Right forelimb (tissue), 1 donor: ENCODE measurements at places on chromosomes 1 and 21.
A peak's percentile ranks its signal among the peaks of the same experiment; 100 is the strongest.

DNA sequence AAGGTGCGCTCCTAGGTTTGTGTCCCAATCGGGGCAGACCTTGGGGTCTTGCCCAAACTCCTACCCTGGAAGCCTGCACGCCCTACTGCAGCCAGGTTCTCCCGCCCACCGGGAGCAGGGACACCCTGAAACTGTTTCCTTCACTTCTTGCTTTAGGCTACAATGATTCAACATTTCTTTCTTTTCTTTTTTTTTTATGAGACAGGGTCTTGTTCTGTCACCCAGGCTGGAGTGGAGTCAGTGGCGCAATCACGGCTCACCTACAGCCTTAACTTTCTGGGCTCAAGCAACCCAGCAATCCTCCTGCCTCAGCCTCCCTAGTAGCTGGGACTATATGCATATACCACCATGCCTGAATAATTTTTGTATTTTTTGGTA, 75.8 kb downstream of the ITPKB start:
- no peak for DNase-seq

DNA sequence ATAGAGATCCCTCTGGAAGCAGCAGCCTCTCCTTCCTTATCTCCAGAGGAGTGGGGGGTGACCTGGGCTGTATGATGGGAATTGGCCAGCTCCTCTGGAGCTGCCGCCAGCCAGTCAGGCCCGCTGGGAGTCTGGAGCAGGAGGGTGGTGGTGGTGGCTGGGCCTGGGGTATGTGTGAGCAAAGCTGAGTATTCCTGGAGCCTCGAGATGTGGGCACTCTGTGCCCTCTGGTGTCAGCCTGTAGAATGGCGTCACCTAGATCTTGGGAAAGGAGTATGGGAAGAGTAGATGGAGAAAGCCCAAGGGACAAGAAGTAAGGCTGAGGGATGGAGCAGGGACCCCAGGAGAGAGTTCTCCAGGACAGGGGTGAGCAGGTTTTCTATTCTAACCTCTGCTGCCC, 16.0 kb downstream of the VANGL2 start:
- DNase-seq = no peak

GRCh38 chr1:228978484-228979324, 243.4 kb downstream of the RHOU start:
- DNase-seq = peak; percentile 69

DNA sequence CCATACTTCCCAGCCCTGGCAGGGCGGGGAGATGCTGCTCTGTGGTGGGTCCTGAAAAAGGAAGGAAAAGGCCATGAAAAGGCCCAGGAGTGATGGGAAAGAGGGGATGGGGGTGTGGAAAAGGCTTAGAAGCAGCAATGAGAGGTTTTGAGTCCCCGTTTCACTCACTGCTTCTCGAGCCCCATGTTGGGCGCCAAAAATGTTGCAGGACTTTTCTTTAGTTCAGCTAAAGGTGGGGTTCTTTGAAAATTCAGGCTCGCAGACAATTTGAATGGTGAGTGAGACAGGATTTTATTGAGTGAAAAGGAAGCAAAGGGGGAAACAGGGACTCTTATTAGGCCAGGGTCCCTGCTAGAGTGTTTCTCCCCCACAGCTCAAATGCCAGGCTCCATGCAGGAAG, 93.1 kb downstream of the MRPS6 start:
- no peak for DNase-seq

GRCh38 chr1:230286166-230286889, 139.8 kb downstream of the PGBD5 start:
- DNase-seq = no peak

GRCh38 chr1:171754971-171755370, 13.1 kb upstream of the VAMP4 start:
- DNase-seq = no peak

GRCh38 chr1:112264010-112264409, 132.0 kb upstream of the CTTNBP2NL start:
- no peak for DNase-seq

- no peak for DNase-seq
Observed at GRCh38 chr1:15352128-15352957, 57.3 kb upstream of the EFHD2 start.

DNA sequence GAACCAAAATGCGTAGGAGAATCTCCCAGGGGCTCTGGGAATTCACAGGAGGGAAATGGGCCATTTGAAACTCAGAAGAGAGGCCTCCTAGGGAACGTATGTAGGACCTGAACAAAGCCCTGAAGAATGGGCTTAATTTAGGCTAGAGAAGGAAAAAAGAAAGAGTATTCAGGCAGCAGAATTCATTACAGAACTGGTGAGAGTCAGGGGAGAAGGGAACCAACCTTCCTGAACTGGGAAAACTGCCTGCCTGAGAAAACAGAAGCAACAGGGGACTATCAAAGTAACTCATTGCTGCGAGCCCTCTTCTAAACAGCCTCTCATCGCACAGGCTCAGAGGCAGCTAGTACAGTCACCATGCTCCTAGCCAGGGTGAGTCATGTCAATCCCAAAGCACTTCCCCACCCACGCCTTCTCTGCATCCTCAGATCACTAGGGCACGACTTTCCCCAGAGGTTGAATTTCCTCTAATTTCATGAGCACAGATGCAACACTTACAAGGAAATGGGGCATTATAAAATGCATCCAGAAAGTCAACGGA, 98.1 kb downstream of the ADSS2 start:
- DNase-seq = no peak

GRCh38 chr1:12469990-12470389, 148.0 kb downstream of the DHRS3 start:
- DNase-seq = no peak

GRCh38 chr1:220825819-220826551, 39.3 kb downstream of the MTARC1 start:
- no peak for DNase-seq

GRCh38 chr1:192489748-192490147, 85.8 kb upstream of the RGS1 start:
- DNase-seq = no peak

- DNase-seq = no peak
Observed at GRCh38 chr1:40699787-40700186, 8.3 kb downstream of the NFYC start.

DNA sequence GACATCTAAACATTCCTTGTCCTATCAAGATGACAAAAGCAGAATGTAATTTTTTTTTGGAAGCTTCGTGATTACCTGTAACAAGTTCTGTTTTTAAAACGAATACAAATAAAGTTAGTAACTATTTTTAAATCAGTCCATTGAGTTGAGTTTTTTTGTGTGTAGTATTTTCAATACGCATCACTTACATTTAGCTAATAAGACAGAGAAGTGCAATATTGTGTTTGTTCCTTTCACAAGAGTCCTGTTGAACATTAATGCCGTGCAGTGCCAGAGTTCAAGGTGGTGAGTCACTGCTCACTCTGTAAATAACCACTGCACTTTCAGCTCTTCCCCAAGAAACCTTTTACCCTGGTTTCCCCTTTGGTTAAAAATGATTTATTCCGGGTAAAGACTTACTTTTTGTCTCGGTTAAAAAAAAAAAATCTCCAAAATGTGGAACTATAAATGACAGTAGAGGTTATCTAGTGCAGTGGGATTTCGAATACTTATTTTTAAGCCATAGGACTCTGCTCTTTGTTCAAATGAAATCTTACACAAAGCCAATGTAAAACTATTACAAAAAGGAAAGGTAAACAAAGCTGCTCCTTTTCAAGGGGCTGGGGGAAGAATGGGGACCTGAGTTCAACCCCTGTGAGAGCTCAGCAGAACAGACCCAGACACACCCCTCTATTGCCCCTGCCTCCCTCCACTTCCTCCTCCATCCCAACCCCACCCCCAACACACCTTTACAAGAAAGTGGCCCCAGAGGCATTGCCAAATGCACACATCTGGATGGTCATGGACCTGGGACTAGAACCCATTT, 14.8 kb upstream of the NCMAP start:
- no peak for DNase-seq

- DNase-seq = no peak
Observed at GRCh38 chr1:118334506-118334905, 149.5 kb upstream of the SPAG17 start.

DNA sequence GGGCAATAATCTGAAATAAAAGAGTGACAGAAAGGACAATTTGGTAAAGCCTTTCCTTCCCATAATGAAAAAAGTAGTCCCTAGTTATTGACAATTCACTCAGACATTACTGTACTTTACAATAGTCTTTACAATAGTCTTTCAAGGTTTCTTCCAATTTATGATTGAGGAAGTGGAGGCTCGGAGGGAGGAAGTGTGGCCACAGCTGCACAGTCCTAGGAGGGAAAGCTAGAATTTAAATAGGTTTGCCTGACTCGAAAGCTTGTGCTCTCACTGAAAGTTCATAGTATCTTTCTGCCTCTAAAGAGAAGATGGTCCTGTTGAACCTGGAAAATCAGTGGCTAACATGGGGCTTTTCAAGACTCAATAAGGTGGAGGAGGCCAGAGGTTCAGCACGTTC, 203.2 kb downstream of the SDCCAG8 start:
- DNase-seq = no peak

- DNase-seq = no peak
Observed at GRCh38 chr1:182681568-182681912, 2.8 kb downstream of the RGS8 start.

DNA sequence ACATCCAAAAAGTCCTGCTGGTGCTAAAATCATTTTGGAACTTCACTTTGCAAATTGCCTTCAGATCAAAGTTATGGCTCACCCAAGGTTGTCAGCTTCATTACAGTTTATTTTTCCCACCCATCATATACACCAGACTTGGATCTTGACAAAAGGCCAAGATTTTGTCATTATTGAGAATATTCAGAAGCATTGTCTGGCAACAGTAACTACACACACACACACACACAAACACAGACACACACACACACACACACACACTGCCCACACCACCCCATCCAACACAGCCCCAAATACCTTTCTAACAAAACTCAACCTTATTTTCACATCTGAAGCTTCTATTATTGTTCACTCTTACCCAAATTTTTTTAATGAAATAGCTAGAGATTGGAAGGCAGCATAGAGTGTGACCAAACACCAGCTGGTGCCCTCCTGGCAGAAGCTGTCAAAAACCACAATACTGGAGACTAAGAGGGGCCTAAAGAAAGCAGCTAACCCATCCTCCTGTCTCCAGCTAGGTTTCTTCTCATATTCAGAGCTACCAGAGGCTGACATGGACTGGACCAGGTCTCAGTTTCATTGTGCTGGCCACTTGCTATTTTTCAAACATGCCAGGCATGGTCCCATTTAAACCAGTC, 139.1 kb upstream of the ZC3H11B start:
- DNase-seq = no peak

DNA sequence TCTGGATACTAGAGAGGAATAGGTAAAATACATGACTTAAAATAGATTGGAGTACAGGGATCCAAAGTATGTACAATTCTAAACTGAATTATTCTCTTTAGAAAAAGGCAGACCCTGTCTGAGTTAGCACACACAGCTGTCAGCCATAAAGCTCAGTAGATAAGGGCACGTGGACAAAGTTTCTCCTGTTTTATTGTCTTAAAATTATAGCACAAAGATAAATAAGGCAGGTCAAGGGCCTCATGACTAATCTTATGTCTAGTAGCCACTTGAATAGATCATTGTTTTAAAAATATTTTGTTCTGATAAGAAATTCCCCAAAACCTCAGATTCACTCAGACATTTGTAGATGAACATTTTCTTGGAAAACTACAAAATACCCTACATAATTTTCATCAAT, 205.2 kb downstream of the ZP4 start:
- DNase-seq = no peak

DNA sequence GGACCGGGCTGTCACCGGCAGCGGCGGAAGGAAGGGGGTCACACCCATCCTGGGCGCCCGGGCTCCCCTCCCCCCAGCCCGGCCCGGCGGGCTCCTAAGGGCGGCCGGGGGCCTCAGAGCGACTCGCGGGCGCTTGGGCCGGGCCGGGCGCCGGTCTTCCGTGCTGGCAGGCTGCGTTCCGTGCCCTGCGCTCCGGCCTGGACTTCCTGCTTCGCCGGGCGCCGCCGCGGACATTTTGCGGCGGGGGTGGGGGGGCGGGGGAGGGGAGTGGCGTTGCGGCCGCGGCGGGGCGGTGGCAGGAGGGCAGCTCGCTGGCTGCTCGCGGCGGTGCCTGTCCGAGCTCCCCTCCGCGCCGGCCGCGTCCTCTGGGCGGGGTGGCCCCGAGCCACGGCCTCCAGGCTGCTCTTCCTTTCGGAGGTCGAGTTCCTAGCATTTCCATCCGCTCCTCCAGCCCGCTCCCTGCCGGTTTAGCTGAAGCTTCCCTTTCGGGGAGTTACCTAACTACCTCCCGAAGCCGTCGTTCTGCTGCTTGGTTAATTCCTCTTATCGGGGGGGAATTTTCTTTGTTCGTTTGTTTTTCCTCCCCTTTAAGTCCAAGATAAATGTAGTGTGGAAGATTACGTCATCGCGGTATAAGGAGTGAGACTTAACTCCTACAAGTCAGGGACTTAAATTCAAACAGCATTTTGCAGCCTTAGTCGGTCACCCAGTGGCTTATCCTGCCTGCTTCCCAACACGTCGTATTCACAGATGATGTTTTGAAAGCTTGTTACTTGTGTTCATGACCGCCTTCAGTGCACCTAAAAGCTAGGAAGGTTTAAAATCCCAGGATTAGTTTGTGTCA, 730 bp downstream of the CDC42 start:
- peak; percentile 85 for DNase-seq

GRCh38 chr1:54815086-54815876, 14.2 kb upstream of the TTC22 start:
- DNase-seq = no peak

- DNase-seq = no peak
Observed at GRCh38 chr1:1374589-1374928, 448 bp downstream of the AURKAIP1 start.

DNA sequence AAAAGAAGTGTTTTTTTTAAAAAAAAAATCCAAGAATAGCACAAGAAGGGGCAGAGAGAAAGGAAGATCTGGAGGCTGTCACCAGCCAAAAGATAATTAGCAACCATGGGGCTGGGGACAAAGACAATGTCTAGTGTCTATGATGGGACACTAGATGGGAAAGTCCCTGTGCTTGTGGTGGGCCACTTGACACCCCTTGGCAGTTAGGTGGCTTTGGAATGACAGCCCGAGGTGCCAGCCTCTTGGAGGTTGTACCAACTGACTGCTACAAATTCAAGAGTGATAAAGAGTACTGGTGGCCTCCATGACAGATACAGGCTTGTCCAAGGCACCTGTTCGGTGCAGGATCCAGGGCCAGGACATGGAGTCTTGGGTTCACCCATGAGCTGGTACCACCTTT, 21.6 kb downstream of the ATP2B4 start:
- no peak for DNase-seq

- no peak for DNase-seq
Observed at GRCh38 chr1:156081917-156082308, 352 bp downstream of the MEX3A start.

DNA sequence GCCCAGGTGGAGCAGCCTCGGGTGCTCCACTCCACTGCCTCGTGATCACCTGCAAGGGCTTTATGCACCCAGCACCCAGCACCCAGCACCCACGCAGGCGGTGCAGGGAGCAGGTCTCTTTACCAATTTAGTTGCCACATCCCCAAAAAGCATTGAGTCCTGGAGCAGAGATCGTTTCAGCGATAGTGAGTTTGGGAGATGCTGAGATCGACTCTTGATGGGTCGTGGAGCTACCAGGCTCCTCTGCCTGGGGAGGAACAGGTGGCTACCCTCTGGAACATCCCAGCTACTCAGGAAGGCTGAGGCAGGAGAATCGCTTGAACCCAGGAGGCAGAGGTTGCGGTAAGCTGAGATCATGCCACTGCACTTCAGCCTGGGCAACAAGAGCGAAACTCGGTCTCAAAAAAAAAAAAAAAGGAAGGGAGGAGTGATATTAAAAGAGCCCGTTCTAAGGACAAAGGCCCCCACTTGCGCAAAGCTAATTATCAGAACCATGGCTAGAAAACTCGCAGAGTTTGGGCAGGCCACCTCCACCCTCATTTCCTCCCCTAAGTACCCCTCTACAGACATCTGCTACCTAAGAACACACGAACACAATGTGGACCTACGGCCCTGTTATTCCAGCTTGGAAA, 106.5 kb upstream of the SLC45A1 start:
- DNase-seq = no peak
